ENCODE measurements at places on chromosomes 11 and 22.

GRCh38 chr22:34501366-34501965 is 564.5 kb upstream of the ISX start:
- DNase-seq: no peak

DNA sequence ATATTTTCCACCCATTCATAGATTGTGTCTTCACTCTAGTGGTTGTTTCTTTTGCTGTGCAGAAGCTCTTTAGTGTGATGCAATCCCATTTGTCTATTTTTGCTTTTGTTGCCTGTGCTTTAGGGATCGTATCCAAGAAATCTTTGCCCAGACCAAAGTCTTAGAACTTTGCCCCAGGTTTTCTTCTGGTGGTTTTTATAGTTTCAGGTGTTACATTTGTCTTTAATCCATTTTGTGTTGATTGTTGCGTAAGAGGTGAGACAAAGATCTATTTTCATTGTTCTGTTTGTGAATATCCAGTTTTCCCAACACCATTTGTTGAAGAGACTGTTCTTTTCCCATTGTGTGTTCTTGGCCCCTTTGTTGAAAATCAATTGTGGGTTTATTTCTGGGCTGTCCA is 6.4 kb downstream of the IL10RA start:
- no peak for DNase-seq

- no peak for DNase-seq
Observed at GRCh38 chr11:83778596-83778995, 492.4 kb upstream of the CCDC90B start.

DNA sequence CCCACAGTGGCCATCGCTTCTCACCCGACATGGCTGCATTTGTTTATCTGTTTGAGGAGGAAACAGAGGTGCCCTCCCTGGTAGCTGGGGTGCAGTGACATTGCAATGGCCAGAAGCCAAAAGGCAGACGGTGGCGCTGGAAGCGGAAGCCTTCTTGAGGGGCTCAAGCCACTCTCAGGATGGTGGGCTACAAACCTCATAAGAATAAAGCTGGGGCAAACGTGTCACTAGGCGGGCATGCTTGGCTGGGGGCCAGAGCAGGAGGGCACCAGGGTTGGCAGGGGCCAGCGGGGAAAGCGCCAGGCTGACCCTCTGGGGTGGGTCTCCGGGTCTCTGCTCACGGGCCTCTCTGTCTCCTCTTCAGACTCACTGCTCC is 12.6 kb downstream of the TNNT3 start:
- no peak for DNase-seq

- no peak for DNase-seq
Observed at GRCh38 chr11:115180272-115180671, 323.9 kb downstream of the CADM1 start.

GRCh38 chr22:39301926-39302325 is 17.5 kb downstream of the RPL3 start:
- no peak for DNase-seq

- no peak for DNase-seq
Observed at GRCh38 chr22:50551160-50551752, 5.6 kb downstream of the KLHDC7B start.
